NCI-H1105 treated with DMSO at 0.1 percent for 48 hours (cell line): ENCODE measurements at places on chromosomes 13 and 19.

DNA sequence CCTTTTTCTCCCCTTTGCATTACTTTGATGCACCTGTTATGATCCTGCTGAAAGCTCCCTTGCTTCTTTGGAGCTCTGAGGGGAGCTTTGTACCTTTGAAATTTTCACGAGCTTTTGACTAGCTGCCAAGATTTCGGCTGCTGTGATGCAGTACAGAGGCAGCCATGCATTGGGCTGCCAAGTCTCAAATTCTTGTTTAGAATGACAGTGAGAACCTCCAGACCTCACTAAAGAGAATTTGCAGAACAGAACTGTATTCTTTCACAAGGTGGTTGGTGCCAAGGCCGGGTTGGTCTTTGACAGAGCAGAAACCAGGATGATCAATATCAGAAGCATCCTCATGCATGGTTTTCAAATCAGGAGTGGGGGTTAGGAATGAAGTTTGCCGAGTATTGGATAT lies 414.8 kb downstream of the GPC5 start:
- DNase-seq: peak; percentile 29

- DNase-seq: no peak
Observed at GRCh38 chr13:21550918-21551317, 53.1 kb downstream of the MICU2 start.

DNA sequence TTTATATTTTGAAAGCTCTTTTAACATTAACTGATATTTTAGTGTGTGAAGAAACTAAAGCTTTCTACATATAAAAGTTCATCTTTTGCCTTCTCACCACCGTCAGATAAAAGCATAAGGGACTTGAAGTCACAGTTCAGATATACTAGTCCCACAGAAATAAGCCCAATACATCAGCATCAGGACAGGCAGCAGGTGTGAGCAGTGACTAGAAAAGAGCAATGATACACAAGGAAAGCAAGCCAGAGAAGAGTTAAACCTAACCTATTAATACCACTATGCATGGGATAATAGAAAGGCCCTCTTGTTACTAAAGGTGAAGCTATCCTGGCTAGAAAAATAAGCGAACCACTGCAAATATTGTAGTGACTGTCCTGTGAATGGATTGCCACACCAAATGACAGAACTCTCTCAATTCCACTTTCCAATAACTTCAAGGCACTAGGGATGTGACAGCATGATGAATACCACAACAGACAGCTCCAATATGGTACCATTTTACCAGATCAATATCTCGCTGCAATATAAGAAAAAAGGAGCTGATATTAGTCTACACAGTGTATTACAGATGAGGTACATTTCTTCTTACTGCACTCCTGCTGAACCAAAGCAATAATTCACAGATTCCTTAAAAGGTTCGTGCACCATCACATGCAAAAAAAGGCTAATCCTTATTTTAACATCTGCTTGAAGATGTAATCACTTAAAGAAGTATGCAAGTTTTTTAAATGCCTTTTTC lies 114.1 kb downstream of the DACH1 start:
- no peak for DNase-seq

- DNase-seq: no peak
Observed at GRCh38 chr13:80040196-80040980, 300.5 kb downstream of the SPRY2 start.

- no peak for DNase-seq
Observed at GRCh38 chr19:38262585-38263268, 1.6 kb upstream of the SPINT2 start.

GRCh38 chr13:68719815-68720214 lies 1387.8 kb upstream of the ATXN8OS start:
- DNase-seq: no peak

- DNase-seq: no peak
Observed at GRCh38 chr13:110396476-110396875, 89.4 kb downstream of the COL4A2 start.

- no peak for DNase-seq
Observed at GRCh38 chr13:39315796-39316195, 277.5 kb downstream of the NHLRC3 start.

DNA sequence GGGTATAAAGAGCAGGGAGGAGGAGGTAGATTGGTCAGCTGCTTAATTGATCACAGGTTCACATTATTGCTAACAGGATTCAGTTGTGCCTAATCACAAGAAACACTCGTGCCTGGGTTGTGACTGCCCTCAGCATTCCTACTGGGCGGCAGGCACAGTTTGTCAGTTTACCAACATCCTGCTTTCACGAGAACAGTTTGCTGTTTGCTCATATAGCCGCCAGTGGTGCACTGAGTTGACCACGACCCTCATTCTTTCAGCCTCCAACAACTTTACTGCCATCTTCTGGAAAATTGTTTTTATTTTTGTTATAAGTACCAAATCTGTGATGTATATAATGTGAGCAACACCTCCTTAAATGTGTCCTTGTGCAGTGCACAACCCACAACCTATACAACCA lies 16.2 kb upstream of the IFT88 start:
- no peak for DNase-seq

- no peak for DNase-seq
Observed at GRCh38 chr19:45962021-45962420, 11.6 kb downstream of the NOVA2 start.

DNA sequence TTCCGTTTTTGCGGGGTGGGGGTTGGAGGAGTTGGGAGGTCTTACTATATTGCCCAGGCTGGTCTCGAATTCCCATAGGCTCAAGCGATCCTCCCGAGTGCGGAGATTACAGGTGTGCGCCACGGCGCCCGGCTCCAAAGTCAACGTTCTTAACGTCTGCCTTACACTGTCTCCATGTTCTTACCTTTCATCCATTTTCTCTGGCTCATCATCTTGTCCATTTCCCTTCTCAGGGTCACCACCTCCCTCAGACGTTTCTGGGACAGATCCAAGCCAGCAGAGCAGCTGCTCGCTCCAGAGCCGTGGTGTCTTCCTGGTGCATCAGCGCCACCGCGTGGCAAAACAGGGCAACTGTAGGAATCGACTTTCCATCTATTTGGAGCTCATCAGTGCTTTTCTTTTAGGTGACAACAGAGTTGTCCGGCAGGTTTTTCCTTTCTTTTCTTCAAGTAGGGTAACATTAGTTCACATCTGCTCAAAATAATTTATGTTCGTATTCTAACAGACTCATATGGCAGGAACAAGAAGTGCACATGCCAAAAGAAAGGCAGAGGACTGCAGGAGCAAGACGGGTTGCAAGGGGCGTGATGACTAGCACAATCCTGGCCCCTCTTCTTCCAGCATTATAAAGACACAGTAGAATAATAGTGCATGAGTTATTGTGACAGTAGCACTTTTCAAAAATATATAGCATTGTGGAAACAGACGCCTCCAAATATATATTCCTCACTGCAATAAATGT lies 103.1 kb upstream of the ABCC4 start:
- peak; percentile 63 for DNase-seq

DNA sequence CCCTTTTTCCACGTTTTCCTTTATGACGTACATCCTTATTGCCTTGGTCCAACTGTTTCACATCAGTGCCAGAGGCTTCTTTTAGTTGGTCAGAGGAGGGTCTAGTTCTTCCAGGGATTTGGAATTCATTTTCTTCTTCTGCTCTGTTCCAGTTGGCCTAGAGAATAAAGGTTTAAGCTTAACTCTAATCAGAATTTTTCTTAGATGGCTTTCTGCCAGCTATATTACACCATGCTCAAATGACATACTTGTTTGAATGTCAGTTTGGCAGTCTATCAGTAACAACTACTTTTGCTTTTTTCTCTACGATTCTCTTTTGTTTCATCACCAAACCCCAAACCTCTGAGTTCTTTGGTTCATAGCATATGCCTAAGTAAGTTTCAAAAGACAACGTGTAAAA lies 16.8 kb downstream of the SPART start:
- no peak for DNase-seq

DNA sequence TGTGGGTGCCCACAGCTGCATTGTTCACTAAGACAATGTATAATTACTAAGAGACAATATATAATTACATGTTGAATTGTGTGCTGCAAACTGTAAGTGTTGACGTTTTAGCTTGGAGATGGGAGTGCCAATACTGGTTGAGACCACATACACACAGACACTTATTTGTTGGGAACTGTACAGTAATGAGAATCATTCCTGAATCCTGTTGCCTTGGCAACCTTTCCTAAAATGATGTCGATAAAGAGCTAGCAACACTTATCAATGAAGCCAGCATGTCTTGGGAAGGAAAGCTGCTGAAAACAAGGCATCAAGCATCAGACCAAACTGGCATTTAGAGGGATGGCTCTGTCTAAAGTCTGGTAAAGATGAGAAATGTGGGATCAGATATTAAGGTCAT lies 51.3 kb downstream of the PCDH8 start:
- no peak for DNase-seq

- DNase-seq: no peak
Observed at GRCh38 chr13:99792079-99792921, 179.3 kb downstream of the ZIC5 start.

- DNase-seq: no peak
Observed at GRCh38 chr19:28023064-28023463, 1189.9 kb downstream of the UQCRFS1 start.

GRCh38 chr13:37621811-37622361 lies 23.3 kb upstream of the POSTN start:
- no peak for DNase-seq

DNA sequence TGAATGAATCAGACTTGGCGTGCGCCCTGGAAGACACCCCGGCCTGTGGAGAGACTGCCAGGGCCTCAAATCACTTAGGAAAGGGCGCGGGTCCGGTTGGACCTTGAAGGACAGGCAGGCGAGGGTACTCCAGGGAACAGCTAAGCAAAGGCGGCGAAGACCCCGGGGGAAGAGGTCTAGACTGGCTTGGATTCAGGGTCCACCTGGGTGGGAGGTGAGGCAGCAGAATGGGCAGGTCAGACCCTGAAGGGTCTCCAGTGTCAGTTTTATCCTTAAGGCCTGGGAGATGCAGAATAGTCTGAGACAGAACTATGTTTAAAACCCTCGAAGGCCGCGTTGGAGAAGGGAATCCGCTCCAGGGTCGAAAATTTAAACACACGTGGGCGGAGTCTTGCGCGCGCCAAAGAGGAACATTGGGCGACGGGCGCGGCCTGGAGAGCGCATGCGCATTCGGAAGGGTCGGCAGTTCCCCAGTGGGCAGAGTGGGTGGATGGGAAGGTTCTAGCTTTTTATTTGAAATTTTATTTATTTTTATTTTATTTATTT lies 567 bp upstream of the SMG9 start:
- peak; percentile 84 for DNase-seq

- DNase-seq: no peak
Observed at GRCh38 chr13:30585748-30586262, 31.9 kb upstream of the USPL1 start.

GRCh38 chr13:93771227-93771626 lies 544.6 kb downstream of the GPC6 start:
- no peak for DNase-seq

DNA sequence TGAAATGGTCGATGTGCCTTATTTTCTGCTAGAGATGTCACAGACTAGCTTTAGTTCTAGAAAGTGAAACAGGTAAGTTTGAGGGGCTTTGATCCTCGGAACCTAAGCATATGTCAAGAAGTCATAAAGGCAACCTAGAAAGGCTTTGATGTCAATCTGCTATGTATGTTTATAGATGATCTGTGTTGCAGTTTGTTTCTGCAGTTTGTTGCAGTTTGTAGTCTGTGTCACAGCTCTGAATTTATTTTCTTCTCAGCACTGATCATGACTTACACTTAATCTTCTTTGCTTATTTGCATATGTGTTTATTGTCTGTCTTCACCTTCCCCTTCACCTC lies 5.9 kb downstream of the LSM14A start:
- no peak for DNase-seq

GRCh38 chr19:48203222-48203793 lies 32.8 kb downstream of the ZSWIM9 start:
- DNase-seq: no peak

DNA sequence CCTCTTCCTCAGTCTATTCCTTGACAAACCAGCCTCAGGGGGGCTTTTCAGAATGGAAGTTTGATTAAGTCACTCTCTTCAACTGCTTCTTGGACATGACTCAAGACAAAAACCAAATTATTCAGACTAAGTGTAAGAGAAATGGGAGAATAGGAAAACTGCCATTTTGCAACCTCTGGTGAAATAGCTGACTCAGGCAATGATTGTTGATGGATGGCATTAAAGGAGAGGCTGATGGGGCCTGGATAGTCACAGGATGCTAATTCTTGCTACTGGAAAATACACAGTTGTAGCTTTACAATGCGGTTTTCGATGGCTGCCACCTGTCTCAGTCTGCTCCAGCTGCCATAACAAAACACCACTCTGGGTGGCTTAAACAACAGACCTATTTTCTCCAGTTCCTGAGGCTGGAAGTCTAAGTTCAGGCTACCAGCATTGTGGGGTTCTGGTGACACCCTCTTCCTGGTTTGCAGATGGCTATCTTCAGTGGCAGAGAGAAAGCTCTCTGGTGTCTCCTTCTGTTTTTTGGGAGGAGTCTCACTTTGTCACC lies 6.1 kb downstream of the NOSIP start:
- no peak for DNase-seq

DNA sequence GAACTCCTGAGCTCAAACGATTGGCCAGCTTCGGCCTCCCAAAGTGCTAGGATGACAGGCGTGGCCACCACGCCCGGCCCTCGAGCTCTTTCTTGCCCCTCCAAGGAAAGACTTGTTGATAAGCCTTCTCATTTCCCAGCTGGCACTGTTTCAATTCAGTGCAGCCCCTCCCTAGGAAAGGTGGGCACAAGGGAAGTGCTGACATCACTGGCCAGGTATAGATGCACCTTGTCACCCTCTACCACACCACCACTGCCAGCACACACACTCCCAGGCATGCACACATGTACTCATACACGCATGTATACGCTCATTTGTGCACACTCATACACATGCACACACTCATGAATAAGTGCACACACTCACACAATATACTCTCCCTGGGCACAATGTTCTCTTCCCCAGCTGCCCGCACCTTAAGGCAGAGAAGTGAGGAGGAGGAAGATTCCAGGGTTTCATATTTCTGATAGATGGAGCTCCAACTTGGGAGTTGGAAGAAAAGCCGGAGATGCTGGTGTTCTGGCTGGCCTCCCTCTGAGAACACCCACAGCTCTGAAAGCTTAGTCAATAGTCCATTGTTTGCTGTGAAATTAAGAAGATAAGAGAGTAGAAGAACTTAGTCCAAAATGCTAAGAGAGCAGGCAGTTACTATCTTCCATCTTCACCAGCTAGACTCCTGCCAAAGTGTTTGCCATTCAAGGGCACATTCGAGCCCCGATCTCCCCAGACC lies 196.7 kb downstream of the FOXO1 start:
- no peak for DNase-seq

- no peak for DNase-seq
Observed at GRCh38 chr13:97135883-97136282, 86.2 kb upstream of the MBNL2 start.

DNA sequence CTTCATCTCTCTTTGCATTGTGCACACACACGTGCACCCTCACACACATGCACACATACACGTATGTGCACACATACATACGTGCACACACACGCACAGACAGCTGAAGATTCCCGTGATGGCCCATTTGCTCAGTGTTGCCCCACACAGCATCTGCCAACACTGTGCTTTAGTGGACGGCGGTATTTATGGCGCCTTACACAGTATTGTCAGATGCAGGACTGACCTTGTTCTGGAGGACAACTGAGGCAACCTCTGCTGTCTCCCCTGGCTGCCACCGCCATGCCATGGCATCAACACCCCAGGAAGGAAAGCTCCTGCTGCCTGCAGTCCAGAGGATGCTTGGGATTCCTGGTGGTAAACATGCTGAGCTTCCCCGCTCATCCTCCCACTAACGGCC lies 316.4 kb downstream of the TEX29 start:
- no peak for DNase-seq
